ENCODE measurements at places on chromosomes 3 and 15.

GRCh38 chr15:28086175-28086703 lies 12.9 kb downstream of the OCA2 start:
- peak; percentile 85 for DNase-seq

GRCh38 chr3:177448987-177449359 lies 251.7 kb upstream of the TBL1XR1 start:
- no peak for DNase-seq

DNA sequence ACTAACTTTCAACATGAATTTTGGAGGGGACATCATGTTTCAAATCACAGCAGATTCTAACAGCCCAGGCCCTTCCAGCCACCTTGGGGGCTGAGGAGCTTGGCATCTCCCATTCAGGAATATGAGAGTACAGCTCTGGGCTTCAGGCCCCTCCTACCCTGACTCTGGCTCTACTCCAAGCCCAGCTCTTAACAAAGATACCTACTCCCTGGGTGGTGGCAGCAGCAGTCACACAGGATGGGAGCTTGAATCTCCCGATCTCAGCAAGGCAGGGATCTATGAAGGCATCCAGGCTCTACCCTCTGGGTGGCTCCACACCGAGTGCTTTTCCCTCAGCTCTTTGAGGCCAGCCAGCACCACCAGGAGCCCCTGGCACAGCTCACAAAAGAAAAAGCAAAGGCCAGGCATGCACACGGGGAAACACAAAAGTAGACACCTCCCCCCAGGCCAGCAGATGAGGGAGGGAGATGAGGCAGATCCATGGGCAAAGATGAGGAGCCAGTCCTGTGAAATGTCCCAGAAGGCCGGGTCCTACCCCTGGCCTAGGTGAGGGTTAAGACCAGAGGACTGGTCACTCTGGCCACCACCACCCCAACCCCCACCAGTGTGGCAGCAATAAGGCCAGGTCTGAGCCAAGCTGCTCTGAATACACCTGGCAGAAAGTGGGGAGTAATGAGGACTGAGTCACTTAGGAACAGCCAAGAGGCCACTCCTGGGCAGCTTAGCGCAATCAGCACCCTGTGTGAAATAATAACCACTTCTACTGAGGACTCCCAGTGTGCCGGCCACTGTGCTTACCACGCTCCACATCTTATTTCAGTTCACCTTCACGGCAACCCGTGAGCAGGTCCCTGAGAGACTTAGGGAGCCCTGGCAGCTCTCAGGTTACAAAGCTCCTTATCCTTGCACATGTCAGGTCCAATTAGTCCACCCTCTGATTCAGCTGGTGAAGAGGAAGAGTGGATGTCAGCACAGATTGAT lies 24.3 kb downstream of the PLA2G4F start:
- no peak for DNase-seq

DNA sequence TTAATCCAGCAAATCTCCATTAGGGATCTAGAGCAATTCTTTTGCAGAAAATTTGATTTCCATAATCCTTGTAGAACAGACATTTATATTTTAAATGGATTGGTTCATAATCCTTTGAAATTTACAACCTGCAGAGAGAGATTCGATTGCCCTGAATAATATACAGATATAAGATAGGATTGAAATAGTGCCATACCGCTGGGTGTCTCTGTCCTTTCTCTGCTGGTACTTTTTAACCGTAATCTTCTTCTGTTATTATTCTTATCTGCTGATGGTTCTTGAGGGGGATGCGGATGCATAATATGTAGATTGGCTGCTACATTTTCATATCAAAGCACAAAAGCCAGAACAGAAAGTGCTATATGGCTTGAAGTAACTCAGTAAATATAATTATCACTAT lies 182.2 kb downstream of the CFAP20DC start:
- DNase-seq: no peak

DNA sequence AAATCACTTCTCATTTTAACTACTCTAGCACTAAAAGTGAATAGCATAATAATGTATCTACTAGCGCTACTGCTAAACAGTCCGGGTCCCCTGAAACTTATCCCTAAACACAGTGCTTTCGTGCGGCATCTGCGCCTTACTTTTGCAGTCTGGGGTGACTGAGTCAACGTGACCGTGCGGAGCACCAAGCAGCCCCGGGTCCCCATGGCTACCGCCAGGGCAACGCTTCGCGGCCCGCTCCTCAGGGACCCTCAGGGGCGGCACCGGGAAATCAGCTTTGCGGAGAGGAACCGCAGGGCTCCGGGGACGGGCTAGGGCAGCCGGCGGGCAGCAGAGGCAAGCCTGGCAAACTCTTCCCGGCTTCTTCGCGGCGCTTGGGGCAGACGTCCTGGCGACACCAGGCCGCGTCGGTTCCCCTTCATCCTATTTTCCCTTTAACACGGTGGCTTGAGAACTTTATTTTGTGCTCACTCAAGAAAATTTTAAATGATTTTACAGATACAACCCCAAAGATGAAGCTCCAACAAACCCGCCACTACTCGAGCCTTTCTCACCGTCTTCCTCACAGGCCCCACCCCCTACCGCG lies 757 bp upstream of the DIPK2A start:
- peak; percentile 41 for DNase-seq

DNA sequence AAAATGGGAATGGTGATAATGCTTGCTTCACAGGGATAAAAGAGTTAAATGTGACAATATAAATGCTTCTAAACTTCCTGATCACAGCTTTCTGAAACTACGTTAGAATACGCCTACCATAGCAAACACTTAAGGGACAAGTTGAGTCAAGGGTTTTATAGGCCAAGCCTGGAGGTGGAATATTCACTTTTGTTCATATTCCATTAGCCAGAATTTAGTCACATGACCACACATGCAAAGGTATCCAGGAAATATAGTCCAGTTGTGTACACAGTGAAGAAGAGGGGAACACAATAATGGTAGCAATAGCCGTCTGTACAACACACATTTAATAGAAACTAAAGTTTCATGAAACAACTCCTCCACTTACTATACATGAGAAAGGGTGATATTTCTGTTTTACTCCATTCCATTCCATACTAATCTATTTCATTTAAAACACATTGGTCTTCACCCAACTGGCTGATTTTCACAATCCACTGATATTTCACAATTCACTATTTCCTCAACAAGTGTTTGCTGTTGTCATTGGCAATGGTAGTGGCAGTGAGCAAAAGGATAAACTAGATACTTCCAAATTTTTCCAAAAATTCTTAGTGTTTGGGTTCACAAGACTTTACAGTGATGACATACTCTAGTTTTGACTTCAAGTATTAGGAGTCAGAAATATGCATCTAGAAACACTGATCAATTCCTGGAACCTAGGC lies 270.9 kb downstream of the ERC2 start:
- no peak for DNase-seq

DNA sequence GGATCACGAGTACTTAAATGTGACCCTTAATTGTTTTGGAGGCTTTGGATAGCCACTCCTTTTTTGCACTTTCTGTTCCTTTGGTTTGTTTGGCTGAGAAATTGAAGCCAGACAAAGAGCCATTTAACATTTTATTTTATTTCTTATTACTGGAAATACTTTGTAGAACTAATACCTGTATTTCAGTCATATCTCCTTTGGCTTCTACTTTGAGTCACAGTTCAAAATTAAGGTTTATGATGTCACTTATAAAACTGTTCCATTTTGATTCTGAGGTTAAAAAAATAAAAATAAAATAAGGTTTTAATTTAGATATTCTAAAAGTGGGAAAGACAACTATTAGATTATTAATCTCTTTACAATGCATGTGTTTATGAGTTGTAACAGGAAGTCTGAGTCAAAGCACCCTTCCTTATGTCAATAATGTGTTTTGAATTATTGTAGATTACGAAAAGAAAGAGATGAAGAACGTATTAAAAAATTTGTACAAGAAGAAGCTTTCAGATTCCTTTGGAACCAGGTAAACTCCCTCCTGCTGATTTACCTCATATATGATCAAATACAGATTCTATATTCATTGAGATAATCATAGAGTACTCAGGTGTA lies 16.9 kb upstream of the NXPE3 start:
- no peak for DNase-seq

DNA sequence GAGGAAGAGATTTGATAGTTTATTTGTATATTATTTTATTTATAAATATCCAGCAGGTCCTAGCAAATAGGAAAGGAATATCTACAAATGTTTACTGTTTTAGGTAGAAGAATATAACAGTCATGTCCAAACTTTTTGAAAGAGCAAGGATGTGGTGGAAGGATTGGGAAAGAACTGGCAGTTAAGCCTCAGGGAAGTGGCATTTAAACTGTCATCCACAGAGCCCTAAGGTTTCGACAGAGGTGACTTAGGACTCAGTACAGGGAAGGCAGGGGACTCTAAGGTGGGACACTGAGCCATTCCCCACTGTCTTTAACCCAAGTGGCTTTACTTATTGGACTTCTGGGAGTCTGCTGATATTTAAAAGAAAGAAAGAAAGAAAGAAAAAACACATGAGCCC lies 11.8 kb upstream of the TMEM87A start:
- no peak for DNase-seq

DNA sequence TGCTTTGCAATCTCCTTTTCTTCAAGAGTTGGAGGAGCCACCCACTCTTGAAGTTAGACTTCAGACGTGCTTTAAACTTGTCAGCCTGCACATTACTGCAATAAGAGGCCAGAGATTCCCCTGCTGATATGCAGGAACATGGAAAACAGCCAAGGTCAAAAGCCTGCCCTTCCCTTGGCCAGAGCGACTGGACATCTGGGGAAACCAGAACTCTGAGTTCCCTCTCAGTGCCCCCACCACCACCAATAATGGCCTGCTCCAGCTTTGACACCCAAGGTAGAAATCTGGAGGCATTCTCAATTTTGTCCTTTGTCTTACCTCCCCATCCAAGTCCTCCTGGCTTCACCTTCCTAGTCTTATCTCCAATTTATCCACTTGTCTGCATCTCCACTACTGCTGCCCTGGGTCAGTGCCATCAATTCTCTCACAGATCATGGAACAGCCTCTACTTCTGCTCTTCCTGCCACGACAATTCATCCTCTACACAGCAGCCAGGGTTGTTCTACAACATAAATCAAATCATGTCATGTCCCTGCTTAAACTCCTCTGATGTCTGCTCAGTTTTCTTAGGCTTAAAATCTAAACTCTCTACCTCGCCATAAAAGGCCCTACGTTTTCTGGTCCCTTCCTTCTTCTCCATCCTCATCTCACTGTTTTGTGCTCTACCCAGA lies 191.6 kb upstream of the WNT5A start:
- no peak for DNase-seq

DNA sequence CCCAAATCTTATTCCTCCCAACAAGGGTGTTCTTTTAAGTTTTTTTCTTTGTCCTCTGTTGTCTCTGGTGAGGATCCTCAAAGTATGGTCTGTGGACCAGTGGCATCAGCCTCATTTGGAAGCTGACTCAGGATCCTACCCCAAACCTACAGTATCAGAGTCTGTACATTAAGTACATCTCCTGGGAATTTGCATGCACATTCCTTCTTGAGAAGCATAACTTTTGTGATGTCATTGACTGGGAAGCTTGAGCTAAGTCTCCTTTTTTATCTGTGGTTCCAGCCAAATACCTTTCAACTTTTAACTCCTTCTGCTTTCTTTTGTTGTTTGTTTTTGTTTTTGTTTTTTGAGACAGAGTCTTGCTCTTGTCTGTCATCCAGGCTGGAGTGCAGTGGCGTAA lies 40.5 kb downstream of the ARMC8 start:
- DNase-seq: no peak

- DNase-seq: no peak
Measured at GRCh38 chr15:71565631-71566160, 244.7 kb upstream of the NR2E3 start.

All from SK-N-SH (cell line).